ENCODE measurements at places on chromosomes 11 and 22.
A peak's percentile ranks its signal among the peaks of the same experiment; 100 is the strongest.

DNA sequence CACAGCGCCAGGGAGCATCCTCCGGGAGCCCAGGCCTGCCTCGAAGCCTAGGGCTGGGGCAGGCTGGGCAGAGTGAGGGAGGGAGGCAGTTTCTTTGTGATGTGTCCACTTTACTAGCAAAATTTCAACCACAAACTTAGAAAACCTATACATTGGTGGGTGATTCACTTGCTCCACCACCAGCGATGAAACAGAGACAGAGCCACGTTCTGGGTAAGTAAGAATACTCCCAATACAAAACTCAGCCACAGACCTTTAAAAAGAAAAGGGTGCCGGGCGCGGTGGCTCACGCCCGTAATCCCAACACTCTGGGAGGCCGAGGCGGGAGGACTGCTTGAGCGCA is 22.3 kb downstream of the CDKN1C start:
- DNase-seq: no peak

DNA sequence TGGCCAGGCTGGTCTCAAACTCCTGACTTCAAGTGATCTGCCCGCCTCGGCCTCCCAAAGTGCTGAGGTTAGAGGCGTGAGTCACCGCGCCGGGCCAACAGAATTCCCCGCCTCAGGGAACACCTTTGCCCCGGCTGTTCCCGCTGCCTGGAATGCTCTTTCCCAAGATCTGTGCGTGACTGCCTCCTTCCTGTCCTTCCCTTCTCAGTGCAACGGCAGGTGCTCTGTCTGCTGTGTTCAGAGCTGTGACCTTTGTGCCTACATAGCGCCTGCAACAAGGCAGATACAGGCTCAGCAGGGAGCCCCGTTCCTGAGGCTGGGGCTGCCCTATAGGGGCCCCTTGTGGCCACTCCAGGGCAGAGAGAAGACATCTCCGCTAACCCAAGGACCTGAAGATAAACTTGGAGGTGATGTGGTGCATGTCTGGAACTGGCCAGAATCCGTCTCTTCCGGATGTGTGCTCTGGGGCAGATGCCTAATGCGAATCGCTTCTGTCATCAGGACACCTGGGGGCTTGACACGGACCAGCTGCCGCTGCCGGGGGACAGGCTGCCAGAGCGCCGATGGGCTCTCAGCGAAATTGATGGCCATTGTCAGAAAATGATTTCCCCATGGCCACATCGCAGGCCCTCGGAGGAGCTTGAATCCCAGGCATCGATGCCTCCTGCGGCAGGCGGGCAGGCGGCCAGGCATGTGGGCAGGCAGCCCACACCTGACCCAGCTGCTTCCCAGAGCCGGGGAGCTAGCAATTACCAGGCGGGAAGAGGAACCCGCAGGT is 43.5 kb upstream of the TCF20 start:
- DNase-seq: peak; percentile 98

GRCh38 chr22:46003271-46004091 is 26.5 kb upstream of the WNT7B start:
- peak; percentile 38 for DNase-seq

DNA sequence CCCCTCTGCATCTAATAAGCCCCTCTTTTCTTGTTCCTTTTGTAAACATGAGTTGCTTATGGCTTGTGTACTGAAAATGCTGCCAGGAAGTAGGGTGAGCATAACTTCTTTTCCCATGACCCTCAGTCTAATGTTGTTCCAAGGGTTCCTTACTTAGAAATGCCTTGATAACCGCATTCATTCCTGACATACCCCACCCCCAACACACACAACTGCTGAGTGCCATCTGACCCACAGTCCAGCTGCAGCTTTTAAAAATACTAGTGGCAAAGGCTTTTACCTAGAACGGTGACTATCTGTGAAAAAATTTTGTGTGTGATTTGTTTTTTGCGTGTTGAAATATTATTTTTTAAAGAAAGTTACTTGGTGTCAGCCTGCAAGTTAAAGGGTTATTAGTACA is 52.6 kb downstream of the ARHGAP42 start:
- DNase-seq: peak; percentile 56

- DNase-seq: no peak
These were observed 19.1 kb upstream of the KCNJ11 start for GRCh38 chr11:17407575-17407974.

GRCh38 chr11:71929491-71929890 is 645 bp downstream of the RNF121 start:
- DNase-seq: no peak

- no peak for DNase-seq
These were observed 134.0 kb downstream of the NTM start for GRCh38 chr11:131504199-131504949.

DNA sequence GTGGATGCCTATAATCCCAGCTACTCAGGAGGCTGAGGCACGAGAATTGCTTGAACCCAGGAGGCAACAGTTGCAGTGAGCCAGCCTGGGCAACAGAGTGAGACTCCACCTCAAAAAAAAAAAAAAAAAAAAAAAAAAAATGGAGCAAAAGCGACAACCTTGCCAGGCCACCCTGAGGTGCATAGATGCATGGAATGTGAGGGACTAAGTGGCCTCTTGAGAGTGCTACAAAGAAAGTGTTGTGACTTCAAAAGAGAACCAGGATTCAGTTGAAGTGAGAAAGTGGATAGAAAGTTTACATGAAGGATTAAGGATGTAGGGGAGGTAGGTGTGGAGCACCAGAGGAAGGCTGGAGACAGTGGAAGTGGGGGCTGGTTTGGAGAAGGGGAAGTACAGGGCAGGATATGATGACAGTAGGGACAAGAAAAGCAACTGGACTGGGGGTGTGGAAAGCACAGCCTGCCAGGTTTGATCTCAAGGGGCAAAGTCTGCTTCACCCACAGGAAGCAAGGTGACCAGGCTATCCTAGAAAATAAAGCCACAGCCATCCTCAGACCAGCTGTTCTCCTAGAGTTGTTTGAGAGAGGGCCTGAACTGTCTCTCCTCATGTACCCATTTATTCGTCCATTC is 36.0 kb upstream of the OLFML1 start:
- DNase-seq: no peak

- no peak for DNase-seq
These were observed 1.3 kb upstream of the NDUFC2 start for GRCh38 chr11:78080818-78081495.

- DNase-seq: no peak
These were observed 58.9 kb downstream of the RCN1 start for GRCh38 chr11:32149748-32150147.

DNA sequence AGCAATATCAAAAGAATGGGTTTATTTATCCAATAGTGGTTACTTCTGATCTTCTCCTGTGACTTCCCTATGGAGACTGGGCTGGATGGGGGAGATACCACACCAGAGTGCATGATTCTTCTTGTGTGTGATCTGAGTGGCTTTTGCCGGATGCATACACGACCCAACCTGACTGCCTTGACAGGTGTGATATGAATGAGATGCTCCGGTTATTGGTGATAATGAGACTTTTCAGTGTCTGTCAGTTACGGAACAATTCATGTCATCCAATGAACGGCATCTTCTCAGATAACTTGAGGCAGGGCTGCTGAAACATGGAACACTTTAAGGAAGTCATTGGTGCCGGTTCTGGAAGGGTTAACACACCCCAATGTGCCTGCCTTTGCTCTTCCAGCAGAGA is 17.7 kb downstream of the FJX1 start:
- DNase-seq: no peak

GRCh38 chr11:82867495-82868082 is 32.6 kb downstream of the PRCP start:
- peak; percentile 47 for DNase-seq

GRCh38 chr11:10809373-10810160 is 841 bp upstream of the EIF4G2 start:
- DNase-seq: no peak

GRCh38 chr11:63660972-63661371 is 10.2 kb downstream of the ATL3 start:
- DNase-seq: no peak

GRCh38 chr11:57842873-57843272 is 81.3 kb downstream of the CTNND1 start:
- DNase-seq: no peak

- DNase-seq: no peak
These were observed 27.8 kb downstream of the CREB3L1 start for GRCh38 chr11:46305295-46305694.

- DNase-seq: peak; percentile 63
These were observed 575.4 kb upstream of the LRRC4C start for GRCh38 chr11:42034826-42035225.

GRCh38 chr22:27588268-27588667 is 213.3 kb downstream of the MN1 start:
- no peak for DNase-seq

Measured in Caki2 (cell line).